ENCODE measurements at places on chromosomes 16 and 17.

- DNase-seq: no peak
Measured at GRCh38 chr17:41781404-41782110, 5.0 kb downstream of the JUP start.

- DNase-seq: no peak
Measured at GRCh38 chr17:67041531-67041930, 2.8 kb upstream of the CACNG1 start.

- no peak for DNase-seq
Measured at GRCh38 chr16:90018652-90019542, at the start of gene DBNDD1. TSS of gene DBNDD1 (minus strand) at chr16:90019456. CDS start at chr16:90019341, 115 bp downstream.

- DNase-seq: no peak
Measured at GRCh38 chr16:3454093-3454492, 10.6 kb downstream of the NAA60 start.

- no peak for DNase-seq
Measured at GRCh38 chr17:33509331-33509730, 216.2 kb upstream of the ASIC2 start.

DNA sequence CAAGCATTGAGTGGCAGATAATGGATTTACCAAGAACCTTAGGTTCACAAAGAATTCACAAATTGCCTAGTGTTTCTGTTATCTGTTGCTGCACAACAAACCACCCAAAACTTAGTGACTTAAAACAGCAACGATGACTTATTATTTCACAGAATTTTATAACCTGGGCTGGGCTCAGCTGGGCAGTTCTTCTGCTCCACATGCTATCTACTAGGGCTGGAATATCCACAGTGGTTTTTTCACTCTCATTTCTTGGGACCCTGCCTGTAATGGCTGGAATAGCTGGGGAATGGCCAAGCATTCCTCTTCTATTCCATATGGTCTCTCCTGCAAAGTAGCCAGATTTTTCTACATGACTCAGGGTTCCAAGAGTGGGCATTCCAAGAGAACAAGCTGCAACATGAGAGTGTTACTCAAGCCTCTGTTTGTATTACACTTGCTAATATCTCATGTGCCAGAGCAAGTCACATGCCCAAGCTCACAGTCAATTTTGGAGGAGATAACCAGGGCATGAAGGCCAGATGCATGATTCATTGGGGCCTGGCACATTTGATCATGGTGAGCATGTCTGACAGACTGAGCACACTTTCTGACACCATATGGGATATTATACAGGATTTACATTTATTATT is 4.9 kb upstream of the PSMD7 start:
- DNase-seq: no peak
